ENCODE measurements at places on chromosomes 7 and 10.

- DNase-seq = no peak
Observed at GRCh38 chr10:108911814-108912541, 1011.3 kb downstream of the XPNPEP1 start.

- no peak for DNase-seq
Observed at GRCh38 chr7:149255174-149255573, 6.8 kb upstream of the ZNF783 start.

GRCh38 chr7:81210137-81211064 is 291.6 kb upstream of the SEMA3C start:
- DNase-seq = no peak

DNA sequence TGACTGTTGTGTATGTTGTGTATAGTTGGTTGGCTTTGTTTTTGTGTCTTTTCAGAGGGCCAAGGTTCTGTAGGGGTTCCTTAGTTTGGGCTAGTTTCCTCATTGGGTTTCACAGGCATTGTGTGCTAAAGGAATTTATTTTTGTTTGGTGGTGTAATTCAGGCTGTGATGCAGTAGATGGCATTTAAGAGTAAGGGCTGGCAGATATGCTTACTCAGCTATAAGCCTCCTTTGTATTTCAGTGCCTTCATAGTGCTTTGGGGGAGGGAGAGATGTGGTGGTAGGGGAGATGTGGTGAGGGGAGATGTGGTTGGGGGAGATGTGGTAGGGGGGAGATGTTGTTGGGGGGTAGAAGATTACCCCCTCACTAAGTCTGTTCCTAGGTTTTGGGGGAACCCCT is 91.7 kb downstream of the SLC25A40 start:
- peak; percentile 9 for DNase-seq

- no peak for DNase-seq
Observed at GRCh38 chr7:116438267-116438666, 61.3 kb upstream of the CAV2 start.

DNA sequence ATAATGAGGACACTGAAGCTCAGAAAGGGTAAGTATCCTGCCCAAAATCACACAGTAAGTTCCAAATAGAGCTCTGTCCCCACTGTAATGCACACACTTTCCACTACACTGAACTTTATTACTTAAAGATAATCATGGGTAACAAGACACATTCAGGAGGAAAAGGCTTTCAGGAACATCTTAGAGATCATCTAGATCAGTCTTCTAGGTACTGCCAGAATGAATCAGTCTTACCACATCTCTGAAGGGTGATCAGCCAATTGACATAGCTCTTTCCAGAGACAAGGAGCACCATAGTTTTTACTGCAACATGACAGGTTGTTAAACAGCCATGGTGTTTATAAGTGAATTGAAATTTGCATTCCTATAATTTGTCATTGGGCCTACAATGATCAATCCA is 5.4 kb upstream of the HERPUD2 start:
- no peak for DNase-seq

- DNase-seq = no peak
Observed at GRCh38 chr10:67257427-67258144, 331.8 kb downstream of the LRRTM3 start.

DNA sequence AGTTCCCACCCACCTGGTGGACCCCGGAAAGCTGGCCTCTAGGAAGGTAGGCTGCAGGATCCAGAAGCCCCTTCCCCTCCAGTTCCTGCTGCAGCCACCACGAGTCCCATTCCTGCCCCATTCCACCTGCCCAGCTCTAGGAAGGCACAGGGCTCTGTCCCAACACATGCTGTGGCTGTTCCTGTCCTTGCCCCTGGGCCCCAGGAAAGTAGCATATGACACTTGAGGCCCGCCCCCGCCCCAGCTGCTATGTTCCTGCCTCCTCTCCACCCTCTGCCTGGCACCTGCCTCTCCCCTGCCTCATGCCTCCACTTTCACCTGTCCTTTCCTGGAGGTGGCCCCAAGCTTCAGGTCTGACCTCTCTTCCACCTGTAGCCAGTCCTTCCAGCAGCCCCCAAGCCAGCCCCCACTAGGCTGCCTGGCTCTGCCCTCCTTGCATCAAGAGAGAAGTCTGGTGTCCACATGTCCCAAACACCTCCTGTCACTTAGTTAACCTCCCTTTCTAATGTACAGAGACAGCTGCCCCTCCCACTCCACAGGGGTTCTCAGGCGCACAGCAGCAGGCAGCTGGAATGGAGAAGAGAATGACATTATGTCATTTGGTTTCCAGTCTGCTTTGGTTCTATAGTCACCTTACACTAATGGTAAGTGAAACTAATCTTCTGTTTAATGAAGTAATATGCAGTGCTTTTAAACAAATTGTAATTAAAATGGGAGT is 22.7 kb downstream of the YKT6 start:
- DNase-seq = no peak

- DNase-seq = no peak
Observed at GRCh38 chr7:74267756-74268565, 13.8 kb upstream of the RFC2 start.

- no peak for DNase-seq
Observed at GRCh38 chr10:63477927-63478326, 12.2 kb upstream of the JMJD1C start.

DNA sequence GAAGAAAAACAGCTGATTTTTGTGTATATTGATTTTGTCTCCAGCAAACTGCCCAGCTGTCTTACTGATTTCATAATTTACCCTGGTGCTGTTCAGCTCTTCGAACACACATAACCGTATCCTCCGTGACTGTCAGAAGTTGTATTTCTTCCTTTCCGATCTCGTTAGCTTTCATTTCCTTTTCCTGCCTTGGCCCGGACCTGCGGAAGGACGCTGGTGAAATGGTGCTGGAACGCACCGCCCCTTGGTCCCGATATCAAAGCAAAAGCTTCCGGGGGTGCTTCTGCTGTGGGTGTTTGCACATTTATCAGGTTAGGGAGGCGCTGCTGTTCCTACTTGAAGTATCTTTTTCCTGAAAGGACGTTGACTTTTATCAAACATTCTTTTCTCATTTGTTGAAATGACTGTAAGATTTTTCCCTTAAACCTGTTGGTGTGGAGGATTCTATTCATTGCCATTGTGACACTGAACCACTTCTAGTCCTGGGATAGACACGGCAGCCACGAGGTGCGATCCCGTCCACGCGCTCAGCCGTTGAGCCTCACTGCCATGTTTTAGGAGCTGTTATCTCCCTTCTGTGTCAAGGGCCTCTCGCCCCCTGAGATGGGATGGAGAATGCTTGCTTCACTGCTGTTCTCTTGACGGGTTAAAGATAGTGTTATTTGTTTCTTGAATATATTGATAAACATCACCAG is 72.6 kb downstream of the FOXL3 start:
- peak; percentile 91 for DNase-seq

- no peak for DNase-seq
Observed at GRCh38 chr10:124867304-124867703, 65.7 kb downstream of the ABRAXAS2 start.

- peak; percentile 44 for DNase-seq
Observed at GRCh38 chr7:87220026-87220733, 648 bp upstream of the TMEM243 start.

DNA sequence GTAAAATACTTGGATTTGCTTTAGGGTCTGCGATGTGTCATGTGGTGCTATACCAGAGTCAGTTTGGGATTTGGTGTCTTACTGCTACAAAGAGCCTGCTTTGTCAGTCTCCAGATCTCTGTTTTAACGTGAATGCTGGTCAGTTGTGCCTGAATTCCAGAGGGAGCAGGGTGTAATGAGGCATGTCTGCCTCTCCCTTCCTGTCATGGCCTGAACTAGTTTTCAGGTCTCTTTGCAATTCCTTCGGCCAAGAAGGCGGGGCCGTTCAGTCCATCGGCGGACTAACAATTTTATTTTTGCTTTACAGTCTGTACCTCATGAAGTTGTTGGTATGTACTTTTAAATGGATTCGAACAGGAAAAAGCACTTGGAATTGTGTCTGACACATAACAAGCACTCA is 465.1 kb upstream of the ADARB2 start:
- DNase-seq = no peak

DNA sequence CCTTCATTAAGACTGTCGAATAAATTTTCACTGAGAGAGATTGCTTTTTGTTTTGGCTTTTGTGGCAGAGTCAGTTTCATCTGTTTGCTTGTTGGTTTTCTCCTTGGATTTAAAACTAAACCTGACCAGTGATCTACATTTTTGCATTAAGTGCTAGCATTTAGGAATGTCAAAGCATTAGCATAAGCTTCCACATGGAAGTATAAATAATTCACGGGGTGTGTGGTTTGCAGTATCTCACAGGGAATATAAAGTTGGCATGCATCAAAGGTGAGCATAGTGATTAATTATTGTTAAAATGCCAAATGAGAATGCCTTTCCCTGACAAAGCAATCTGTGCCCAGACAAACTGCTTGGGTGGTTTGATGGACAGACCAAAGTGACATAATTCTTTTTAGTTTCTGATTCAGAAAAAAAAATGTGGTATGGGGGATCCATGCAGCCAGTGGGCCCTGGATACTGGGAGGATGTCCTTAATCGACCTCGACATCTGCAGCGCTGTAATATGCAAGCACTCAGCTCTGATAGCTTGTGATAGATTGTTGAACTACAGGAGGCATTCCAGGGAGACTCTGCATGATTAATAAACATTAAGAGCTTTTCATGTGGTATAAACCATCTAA is 339.3 kb upstream of the POM121L12 start:
- DNase-seq = no peak

DNA sequence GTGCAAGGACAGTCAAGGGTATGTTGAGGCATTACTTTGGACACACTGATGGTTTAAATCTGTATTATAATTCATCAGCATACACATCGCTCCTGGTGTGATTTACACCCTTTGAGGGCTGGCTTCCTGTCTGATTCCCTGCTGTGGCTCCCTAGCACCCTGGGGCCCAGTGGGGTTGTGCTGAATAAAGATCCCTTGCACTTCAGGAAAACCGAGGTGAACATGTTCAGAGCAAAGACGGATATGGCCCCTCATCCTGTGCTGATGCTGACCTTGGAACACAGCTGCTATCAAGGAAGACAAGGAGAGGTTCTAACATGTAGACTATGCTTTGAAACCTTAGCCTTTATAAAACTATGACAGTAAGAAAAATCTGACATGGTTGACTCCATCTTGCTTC is 84.6 kb upstream of the UNC5B start:
- DNase-seq = no peak

- peak; percentile 82 for DNase-seq
Observed at GRCh38 chr7:135553346-135553745, 4.4 kb upstream of the NUP205 start.

DNA sequence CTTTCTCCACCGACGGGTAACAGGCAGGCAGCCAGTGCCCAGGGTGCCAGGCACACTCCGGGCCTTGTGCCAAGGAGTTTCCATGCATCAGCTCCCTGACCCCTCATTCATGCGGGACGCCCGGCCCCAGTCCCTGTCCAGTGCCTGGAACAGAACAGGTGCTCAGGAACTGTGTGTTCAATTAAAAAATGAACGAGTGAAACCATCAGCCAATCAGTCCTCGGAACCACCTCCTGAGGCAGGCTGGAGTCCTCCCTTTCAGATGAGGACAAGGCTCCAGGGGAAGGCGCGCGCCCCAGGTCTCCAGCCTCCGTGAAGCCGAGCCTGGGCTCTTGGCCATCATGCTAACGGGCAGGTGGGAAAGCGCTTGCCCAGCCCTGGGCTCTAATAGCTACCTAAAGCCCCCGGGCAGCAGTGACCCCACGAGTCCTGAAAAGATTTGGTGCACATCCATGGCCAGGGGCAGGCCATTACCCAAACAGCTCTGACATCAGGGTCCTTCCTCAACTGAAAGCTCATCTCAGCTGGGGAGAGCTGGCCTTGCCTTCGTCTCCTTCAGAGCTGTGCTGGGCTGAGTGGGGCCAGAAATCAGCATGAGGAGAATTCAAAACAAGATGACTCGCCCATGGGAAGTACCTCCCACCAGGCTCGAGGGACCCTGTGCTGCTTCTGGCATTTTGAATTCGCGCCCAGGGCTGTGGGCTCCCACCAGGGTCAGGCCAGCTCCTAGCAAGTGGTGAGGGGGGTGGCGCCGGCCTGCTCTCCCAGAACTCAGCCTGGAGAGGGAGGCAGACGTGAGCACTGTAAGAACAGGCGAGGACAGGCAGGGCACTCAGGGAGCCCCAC is 200.5 kb downstream of the MAD1L1 start:
- no peak for DNase-seq

DNA sequence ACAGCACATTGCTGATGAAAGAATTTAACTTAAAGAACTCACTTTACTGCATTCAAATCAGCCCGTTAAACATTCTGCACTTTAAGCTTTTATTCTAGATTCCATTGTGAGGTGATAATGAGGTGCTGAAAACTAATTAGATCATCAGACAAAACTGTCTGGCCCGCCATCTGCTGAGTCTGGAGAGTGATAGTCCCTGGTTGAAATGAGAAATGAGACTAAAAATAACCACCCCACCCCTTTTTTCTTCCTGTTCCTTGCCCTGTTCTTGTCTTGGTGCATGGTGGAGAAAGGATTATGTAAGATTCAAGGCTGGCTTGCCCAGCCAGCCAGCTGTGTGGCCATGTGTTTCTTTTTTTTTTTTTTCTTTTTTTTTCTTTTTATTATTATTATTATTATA is 277.0 kb upstream of the COBL start:
- DNase-seq = peak; percentile 10

DNA sequence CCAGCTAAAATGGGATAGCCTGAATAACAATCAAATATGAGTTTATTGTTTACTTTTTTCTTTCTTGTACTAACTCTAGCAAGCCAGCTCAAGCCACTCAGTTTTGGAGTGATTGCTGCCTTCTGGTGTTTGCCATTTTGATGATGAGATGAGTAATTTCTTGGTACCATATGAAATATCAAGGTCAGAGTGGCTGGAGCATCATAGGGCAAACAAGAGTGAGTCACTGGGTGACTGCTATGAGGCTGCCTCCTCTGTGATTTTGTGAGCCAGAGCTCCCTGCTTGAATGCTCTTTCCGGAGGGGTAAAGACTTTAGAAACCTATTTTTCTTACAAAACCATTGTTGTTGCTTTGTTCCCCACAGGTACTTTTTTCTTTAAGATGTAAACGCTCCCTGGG is 295.6 kb downstream of the PRKG1 start:
- no peak for DNase-seq

GRCh38 chr7:3065724-3066143 is 22.1 kb upstream of the CARD11 start:
- peak; percentile 23 for DNase-seq

GRCh38 chr10:106011250-106011649 is 1153.3 kb downstream of the SORCS1 start:
- DNase-seq = no peak
